ENCODE measurements at places on chromosomes 6 and 20.
A peak's percentile ranks its signal among the peaks of the same experiment; 100 is the strongest.

DNA sequence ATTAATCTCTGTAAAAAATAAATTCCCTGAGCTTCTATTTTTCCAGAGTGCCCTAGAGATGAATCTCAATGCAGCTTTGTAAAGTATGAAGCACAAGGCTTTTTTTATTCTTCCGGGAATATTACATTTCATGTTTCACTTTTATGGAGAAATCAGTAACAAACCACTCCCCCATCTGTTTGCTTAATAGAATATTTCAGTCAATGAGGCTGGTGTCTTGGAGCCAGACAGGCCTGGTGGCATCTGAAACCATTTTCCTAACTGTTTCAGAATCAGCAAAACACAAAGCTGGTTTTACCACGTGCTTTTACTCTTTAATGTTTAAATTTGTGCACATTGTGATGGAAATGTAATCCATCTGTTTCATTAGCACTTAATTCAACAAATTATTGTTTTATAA lies 400.8 kb upstream of the HSF2 start:
- DNase-seq = no peak

- DNase-seq = peak; percentile 83
Measured at GRCh38 chr6:144284783-144285547, at the start of gene UTRN. Gene UTRN (plus strand): TSS chr6:144285335. CDS start chr6:144291829, 6,494 bp downstream.

DNA sequence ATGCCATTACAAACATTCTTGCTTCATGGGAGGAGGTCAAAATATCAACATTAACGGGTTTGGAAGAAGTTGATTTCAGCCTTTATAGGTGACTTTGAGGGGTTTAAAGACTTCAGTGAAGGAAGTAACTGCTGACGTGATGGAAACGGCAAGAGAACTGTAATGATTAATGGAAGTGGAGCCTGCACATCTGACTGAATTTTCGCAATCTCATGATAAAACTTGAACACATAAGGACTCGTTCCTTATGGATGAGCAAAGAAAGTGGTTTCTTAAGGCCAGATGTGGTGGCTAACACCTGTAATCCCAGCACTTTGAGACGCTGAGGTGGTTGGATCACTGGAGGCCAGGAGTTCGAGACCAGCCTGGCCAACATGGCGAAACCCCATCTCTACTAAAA lies 226.1 kb downstream of the BCAS1 start:
- DNase-seq = no peak

GRCh38 chr6:126811321-126811720 lies 307.1 kb upstream of the RSPO3 start:
- peak; percentile 85 for DNase-seq

GRCh38 chr20:45104786-45105185 lies 3.9 kb upstream of the KCNS1 start:
- peak; percentile 41 for DNase-seq

DNA sequence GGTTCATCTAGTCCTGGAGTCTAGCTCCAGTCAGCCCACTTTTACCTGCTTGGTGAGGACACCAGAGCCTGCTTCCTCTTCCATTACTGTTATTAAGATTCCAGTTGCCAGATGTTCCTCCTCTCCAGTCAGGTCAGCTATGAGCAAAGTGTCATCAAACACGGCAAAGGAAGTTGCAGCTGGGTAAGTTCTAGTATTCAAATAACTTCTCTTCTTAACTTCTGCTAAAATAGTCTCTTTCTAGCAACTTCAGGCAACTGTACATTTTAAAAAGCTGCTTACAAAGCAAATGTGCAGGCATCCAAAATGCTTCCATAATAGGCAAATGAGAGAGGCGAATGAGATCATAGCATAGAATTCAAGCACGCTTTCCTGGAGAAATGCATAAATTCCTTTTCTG lies 18.4 kb upstream of the MRPS18A start:
- DNase-seq = peak; percentile 37

- peak; percentile 85 for DNase-seq
Measured at GRCh38 chr20:47392015-47392720, 35.7 kb upstream of the ZMYND8 start.

- DNase-seq = no peak
Measured at GRCh38 chr20:56588996-56589395, 40.1 kb upstream of the TFAP2C start.
